ENCODE measurements at places on chromosomes 1 and 21.

GRCh38 chr1:229454056-229454455 is 20.2 kb upstream of the ACTA1 start:
- no peak for DNase-seq

DNA sequence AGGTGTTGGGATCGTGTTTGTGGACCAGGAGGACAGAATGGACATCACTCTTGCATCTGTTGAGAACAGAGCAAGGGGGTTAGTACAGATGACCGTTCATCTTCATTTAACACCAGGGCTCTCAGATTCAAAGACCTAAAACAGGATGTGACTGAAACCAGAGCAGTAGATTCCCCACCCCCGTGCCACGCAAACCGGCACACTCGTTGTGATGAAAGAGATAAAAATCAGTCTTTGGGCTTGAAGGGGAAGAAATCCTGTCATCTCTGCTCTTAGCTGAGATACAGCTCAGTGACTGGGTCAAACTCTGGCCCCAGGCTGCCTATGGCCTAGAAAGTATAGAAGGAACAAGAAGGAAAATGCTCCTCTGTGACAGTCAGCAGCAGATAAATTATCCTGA is 146.2 kb upstream of the KRTAP19-8 start:
- no peak for DNase-seq

GRCh38 chr1:245704765-245705164 is 550.0 kb downstream of the KIF26B start:
- DNase-seq: no peak

GRCh38 chr1:21082073-21082472 is 94.6 kb downstream of the EIF4G3 start:
- DNase-seq: no peak

DNA sequence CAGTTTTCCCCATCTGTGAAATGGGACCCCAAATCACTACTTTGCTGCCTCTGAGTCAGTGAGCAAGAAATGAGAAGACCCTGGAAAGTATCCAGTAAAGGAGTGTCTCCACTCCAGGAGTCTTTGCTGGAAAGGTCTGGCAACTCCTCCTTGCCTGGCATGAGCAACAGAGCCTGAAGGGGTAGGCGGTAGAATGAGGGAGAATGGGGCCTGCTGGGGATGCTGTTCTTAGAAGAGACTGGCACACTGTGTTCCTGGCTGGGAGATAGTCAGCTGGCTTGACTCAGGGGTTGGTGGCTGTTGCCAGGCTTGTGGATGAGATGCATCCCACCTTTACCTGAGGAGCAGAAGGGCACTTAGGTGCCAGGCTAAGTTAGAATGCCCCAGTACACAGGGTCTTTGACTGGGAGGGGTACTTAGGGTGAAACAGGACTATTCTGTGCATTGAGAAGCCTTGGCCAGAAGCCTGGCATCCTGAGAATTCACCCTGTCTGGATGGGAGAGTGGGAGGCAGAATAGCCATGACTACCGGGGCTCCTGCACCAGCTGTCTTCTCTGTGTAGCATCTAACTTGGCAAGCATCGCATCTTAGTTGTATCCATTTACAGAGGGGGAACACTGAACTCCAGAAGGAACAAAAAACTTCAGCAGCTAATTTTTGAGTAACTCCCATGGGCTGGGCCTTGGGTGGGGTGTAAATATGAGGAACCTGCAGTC is 2.5 kb downstream of the MFSD2A start:
- no peak for DNase-seq

DNA sequence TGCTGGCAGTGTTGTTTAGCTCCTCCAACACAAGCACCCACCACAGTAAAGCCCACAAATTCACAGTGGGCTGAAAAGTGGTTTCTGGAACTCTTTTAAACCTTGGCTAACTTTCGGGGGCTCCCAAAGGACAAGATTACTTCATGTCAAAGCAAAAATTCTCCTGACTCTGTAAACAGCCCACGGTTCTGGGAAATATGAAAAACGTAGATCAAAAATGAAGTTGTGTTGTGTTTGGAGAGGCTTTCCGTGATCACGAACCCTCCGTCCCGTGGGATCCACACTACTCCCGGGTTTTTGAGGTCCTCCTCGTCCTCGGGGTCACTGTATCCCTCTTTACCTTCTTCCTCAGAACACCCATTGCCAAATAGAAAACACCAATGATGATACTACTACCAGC is 159.0 kb upstream of the RUNX1 start:
- DNase-seq: no peak

DNA sequence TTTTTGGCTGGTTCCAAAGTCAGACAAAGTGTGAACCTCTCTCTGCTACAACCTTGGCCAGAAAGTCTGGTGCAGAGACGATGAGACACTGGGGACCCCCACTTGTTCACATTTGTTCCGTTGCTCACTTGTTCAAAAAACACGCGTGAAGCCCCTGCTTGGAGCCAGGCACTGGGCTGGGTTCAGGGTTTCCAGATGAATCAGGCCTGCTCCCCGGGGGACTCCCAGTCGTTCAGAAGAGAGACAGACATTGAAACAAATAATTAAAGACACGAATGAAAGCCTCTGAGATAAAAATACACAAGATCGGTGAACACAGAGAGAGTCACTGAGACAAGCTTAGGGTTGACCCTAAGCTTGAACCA is 101.5 kb upstream of the RUNX3 start:
- no peak for DNase-seq

- DNase-seq: no peak
Measured at GRCh38 chr1:69587391-69587790, 19.7 kb downstream of the LRRC7 start.

DNA sequence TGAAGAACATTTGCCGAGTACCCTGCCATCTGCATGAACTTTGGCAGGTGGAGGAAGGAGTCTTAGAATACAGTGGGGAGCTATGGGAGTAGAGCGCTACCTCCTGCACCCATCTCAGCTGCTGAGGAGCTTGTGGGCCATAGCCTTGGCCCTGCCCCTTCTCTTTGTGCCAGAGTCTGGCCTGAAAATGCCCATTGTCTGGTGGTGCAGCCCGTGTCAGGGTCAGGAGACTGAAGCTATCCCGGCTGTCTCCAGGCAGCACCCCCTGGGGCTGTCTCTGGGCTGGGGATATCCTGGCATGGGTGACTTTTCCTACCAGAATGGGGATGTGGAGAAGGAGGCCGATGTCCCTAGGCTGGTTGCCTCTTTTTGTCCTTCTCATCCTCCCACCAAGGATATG is 7.3 kb downstream of the IPO13 start:
- DNase-seq: no peak

DNA sequence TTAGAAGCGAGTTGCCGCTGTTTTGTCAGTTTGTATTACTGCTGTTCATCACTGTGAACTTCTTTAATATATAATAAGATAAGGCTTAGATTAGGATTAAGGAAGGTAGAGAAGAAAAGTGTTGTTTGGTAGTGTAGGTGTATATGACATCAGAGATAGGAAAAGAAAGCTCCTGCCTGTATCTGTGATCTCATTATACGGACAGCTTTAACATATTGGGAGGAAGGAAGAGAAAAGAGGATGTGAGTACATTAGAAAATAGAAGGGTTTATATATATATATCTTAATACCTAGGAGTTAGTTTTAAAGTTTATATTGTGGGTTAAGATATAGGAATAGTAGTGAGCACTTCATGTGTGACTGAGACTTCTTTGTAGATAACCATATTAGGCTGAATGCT is 71.0 kb downstream of the RALGPS2 start:
- DNase-seq: no peak

DNA sequence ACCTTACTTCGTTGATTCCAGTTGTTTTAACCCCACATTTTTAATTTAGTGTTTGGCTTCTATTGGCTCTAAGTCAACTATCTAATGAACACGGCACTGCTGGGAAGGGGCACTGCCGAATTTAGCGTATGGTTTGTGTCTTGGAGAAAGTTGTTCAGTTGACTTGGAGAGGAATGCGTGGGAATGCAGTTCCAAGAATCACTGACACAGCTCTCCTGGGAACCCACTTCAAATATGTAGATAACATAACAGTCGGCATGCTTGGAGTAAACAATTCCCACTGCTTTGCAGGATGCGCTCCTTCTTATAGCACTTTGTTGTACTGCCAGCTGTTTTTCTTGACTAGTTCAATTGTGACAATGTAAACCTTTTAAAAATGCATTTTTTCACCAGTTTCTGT is 104.3 kb downstream of the RYR2 start:
- DNase-seq: no peak

DNA sequence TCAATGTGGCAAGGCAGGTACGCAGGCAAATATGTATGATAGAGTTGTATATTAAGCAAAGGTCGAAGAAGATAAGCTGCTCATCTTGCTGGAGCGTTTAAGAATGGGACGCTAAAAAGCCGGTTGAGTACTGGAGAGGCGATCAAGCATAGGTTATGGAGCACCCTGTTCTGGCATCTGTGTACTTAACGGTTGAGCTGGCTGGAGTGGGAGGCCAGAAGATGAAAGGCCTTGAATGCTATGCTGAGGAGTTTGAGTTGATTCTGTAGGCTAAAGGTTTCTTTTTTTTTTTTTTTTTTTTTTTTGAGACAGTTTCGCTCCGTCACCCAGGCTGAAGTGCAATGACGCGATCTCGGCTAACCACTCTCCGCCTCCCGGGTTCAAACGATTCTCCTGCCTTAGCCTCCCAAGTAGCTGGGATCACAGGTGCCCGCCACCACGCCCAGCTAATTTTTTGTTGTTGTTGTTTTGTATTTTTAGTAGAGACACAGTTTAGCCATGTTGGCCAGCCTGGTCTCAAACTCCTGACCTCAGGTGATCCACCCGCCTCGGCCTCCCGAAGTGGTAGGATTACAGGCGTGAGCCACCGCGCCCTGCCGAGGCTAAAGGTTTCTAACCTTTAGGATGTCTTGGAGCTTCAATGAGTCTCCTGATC is 850 bp upstream of the KHDC4 start:
- peak; percentile 72 for DNase-seq

DNA sequence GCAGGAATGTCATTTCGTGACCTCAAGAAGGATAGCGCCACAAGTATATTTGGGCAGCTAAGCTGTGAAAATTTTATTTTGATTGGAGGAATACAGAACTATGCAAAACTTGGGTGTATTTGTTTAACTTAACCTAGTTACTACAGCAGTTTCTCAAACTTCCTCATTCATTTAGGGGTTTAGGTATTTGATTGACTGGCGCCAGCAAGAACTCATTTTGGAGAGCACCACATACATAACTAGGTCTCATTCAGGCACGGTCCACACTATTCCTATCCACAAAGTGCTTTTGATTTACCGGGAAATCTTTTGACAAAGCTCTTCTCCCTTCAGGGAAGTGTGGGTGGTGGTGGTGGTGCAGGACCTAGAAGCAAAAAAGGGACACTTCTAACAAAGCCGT is 155.1 kb upstream of the NRIP1 start:
- no peak for DNase-seq

DNA sequence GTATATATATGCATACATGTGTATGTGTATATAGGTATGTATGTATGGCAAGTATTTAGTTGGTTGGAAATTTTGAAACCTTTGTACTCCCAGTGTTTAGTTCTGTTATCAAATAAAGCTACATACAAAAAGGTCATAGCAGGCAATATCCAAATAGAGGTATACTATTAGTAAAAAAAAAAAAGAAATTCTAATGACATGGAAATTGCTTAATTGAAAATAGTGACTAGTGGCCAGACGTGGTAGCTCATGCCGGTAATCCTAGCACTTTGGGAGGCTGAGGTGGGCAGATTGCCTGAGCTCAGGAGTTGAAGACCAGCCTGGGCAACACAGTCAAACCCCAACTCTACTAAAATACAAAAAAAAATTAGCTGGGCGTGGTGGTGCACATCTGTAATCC is 351.6 kb upstream of the NR5A2 start:
- no peak for DNase-seq

- no peak for DNase-seq
Measured at GRCh38 chr1:148353461-148354283, 129.4 kb downstream of the PPIAL4G start.

DNA sequence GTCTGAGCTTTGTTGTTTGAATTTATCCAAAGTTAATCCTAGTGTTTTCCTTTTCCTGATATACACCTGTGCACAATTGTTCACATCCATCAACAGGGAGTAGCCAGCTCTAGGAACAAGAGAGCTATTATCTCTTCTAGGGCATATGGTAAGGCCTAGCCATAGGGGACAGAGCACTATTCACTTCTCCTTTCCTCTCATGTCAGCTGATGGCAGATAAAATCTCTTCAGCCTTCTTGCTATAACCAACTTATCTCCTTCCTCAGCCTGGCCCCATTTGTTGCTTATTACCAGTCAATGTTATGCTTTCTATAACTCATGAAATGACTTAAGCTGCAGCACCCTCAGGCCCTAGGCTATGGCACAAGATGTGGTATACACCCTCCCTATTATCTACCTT is 38.9 kb downstream of the PATJ start:
- no peak for DNase-seq

GRCh38 chr1:15400627-15401026 is 9.1 kb upstream of the EFHD2 start:
- peak; percentile 59 for DNase-seq

- peak; percentile 18 for DNase-seq
Measured at GRCh38 chr1:55632906-55633305, 417.7 kb upstream of the USP24 start.

GRCh38 chr21:14911351-14911750 is 153.4 kb downstream of the NRIP1 start:
- DNase-seq: no peak

DNA sequence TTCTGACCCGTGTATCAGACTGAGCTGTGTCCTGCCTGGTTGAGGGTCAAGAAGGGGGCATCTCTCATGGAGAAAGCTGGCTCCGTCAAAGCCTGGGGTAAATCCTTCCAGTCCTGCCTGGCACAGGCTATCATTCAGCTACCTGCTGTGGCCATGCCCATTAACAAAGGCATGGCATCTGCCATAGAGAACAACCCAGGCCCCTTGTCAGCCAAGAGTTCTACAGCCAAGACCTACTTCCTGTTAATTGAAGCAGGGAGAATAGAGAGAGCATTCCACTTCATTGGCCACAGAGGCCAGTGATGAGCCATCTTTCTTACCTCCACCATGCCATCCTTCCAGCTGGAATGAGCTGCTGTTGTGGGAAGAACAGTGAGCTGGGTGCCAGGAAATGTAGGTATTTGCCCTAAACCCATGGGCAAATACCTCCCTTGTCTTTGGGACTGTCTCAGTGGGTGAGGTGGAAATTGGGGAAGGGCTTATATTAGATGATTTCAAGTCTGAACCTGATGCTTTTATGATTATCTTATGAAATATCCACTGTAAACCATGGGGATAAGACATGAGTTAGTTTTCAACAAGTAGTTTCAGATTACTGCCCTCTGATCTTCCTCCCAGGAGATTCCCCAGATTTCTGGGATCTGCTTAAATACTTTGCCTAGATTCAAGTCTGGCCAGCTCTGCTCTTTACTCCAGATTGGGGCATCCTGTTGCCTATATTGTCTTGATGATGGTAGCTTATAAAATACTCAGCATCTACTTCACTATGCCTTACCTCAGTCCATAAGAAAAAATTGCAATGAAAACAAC is 11.2 kb upstream of the KCNQ4 start:
- no peak for DNase-seq

DNA sequence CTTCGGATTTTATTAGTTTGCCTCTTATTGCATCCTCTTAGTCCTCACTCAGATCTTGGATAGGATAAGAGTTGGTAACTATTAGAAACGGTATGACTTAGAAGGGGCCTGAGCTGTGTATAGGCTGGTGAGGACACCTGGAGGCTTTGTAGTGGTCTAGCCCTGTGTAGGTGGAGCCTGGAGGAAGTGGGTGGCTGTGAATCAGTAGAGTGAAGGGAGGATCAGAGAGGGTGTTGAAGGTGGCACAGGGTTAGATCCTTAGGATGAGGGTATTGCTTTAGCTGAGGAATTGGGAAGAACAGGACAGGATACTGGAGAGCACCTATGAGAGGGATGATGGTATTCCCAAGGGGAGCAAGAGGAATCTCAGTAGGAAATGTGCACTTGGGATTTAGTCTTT is 5.7 kb downstream of the VANGL1 start:
- DNase-seq: no peak

All from NCI-H526 (cell line).